ENCODE measurements at places on chromosomes 7 and 10.

DNA sequence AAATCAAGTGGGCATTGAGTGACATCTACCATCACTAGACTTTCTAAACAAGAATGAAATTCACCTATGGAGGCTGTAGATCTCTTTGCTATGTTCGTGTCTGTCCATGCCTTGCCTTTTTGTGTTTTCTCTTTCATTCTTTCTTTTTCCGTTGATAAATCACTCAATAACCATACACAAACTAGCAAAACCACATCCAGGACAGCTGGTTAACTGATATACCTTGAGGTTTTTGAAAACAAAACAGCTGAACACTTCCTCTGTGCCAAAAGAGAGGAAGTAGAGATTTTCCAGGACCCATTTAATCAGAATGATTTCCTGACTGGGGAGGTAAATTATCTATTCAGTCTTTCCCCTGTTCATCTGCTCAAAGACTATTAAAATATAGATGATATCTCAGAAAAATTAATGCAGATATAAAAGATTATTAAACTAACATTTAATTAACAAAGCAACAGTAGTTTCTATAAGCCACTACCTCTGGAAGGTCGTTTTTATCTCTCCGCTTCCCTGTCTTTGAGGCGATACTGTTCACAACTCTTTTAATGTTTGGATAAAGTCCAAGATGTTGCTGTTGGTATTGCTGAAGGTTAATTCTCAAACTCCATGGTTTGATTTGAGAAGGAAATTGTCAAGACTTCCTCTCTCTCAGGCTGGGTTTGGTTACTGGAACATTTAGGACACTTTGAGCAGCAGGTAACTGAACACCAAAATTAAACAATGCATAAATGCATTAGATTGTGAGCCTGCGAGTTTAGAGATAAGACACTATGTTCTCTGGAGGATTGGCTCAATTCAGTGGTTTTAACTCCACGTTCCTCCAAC is 24.4 kb upstream of the C10orf67 start:
- no peak for DNase-seq

DNA sequence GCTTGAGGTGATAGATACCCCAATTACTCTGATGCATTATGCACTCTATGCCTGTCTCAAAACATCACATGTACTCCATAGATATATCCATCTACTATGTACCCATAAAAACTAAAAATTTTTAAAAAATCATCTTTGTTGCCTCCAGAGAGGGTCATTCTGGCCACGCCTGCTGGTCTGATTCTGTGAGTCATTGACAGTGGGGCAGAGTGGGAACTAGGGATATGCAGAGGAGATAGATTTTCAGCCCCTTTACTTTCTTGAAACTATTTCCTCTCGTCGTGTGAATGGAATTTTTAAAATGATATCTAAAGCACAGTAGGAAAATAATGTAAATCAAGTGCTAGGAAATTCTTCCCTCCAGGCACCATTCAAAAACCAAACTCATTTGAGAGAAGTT is 715.0 kb upstream of the NRP1 start:
- DNase-seq: no peak

GRCh38 chr10:89900554-89900953 is 199.2 kb downstream of the KIF20B start:
- DNase-seq: no peak

DNA sequence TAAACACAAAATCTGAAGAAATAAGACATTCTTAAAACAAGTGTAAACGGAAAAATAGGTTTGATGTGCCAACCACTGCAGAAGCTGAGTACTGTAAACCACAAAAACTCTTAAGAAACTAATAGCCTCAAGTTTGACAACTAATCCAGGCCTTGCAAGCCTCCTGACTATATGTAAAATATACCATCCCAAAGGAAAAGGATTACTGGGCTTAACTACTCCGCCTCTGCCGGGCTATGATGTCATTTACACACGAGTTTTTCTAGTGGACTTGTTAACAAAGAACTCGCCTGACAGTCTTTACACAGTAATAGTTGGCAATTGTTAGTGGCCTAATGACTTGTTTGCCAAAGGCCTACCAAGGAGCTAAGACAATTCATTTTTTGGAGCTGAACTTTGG is 2.1 kb downstream of the KIF5B start:
- DNase-seq: no peak

- DNase-seq: no peak
These were observed 826.4 kb downstream of the LRMDA start for GRCh38 chr10:76257816-76258215.

GRCh38 chr10:43170491-43170890 is 32.2 kb downstream of the CSGALNACT2 start:
- DNase-seq: no peak

- no peak for DNase-seq
These were observed 36.6 kb downstream of the ABI1 start for GRCh38 chr10:26824015-26824690.

GRCh38 chr10:43127442-43127841 is 10.8 kb upstream of the CSGALNACT2 start:
- DNase-seq: no peak

- DNase-seq: no peak
These were observed 5.7 kb upstream of the OR2F2 start for GRCh38 chr7:143929224-143929920.

GRCh38 chr7:71574153-71574860 is 442.4 kb downstream of the GALNT17 start:
- no peak for DNase-seq

- DNase-seq: no peak
These were observed 53.1 kb downstream of the VPS41 start for GRCh38 chr7:38855867-38856266.

DNA sequence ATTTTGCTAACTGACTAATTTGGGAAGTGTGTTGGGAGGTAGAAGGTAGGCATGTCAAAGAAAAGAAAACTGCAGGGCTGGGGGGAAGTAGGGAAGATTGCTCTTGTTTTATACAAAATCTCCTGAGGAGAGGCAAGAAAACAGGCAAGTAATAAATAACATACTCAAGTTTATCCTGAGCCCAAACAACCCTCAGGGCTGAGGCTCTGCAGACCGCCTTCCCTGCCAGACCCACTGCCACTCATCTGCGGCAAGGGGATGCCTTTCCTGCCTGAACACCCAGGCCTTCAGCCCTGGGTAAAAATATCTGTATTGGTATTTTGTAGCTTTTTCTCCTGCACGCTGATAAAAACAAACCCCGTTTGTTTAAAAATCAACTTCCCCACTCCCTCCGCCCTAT is 399.8 kb upstream of the NFE2L3 start:
- DNase-seq: no peak

- no peak for DNase-seq
These were observed 19.8 kb upstream of the ADRA2A start for GRCh38 chr10:111057006-111057405.

Measured in NCI-H1694 treated with DMSO at 0.1 percent for 48 hours (cell line).